ENCODE measurements at places on chromosomes 7 and 10.

- DNase-seq: no peak
Observed at GRCh38 chr10:108425283-108425964, 1260.9 kb upstream of the SORCS1 start.

DNA sequence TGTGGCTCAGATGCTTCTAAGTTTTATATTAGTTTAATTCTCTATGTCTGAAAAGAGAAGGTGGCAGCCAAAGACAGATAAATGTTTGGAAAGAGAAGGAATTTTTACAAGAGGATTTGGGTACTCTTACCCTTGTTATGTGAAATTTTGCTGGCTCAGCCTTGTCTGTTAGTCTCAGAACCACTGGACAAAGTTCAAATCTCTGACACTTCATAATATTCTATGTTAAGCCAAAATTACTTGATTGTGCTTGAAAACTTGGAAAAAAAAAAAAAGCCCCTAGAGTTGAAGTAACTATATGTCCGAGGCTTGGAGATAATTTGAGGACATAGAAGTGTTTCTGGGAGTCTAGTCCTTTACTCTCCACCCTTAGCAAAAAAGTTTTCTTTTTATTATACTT, 1079.3 kb upstream of the LRRTM3 start:
- DNase-seq: no peak

DNA sequence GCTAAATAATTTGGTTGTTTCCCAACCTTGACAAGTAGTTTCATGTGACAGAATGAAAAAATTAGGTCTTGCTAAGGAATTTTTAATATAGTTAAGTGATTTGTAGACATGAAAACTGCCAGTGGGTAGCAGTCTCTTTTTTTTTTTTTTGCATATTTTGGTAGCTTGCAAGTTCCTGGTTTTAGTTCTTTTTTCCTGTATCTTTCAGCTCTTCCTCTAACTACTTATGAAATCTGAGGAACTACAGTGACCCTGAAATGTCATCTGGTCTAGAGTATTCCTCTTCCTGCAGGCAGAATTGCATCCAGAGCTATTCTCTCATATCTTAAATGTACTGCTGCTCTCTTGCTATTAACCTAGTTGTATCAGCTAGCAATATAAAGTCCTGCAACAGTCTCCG, 160.4 kb downstream of the HDAC9 start:
- no peak for DNase-seq

- DNase-seq: peak; percentile 94
Observed at GRCh38 chr7:155003376-155004214, 671 bp upstream of the PAXIP1 start.

DNA sequence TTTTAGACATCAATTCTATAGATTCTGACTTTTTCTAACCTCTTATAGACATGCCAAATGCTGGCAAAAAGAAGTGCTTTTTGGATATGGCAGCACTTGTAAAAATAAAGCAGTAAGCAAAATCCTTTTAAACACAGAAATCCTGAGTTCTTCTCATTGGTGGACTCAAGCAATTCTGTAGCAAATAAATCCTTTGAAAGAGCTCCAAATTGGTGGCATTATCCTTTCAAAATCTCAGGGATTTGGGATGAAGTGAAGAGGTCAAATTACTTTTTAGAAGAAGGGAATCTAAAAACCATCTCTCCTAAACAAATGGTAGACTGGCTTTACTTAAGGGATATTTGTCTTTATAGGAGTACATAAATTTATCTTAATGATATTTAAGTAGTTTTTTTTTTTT, 17.5 kb upstream of the ASCC1 start:
- no peak for DNase-seq
